NCI-H1417 treated with DMSO at 0.1 percent for 48 hours (cell line): ENCODE measurements at places on chromosomes 13 and 19.

DNA sequence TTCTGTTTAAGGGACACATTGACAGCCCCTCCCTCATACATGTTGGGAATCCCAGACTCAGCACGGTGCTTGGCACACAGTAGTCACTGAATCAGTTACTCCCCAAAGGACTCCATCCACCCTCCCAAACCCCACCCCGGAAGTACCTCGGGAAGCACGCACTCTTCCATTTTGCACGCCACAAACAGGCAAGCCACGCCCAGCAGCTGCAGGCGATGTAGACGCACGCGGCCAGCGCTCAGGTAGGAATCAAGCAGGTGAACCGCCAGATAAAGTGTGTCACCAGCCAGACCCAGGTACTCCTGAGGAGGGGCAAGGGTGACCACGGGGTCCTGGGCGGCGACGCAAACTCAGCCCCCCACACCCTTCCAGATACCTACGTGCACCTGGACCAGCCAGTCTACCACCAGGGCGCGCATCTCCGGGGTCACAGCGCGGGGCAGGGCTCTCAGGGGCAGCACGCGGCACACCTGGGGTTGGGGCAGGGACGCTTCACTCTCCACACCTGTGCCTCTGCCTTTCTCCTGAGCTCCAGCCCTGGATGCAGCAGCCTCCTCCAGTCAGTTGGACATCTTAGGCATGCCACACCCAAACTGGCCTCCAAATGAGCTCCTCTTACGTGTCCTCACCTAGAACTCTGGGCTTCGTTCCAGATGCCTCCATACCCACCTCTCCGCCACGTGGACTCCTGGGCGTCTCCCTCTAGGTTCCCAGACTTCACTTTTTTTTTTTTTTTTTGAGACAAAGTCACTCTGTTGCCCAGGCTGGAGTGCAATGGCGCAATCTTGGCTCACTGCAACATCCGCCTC, 1.9 kb downstream of the CCNP start:
- DNase-seq, result no peak

DNA sequence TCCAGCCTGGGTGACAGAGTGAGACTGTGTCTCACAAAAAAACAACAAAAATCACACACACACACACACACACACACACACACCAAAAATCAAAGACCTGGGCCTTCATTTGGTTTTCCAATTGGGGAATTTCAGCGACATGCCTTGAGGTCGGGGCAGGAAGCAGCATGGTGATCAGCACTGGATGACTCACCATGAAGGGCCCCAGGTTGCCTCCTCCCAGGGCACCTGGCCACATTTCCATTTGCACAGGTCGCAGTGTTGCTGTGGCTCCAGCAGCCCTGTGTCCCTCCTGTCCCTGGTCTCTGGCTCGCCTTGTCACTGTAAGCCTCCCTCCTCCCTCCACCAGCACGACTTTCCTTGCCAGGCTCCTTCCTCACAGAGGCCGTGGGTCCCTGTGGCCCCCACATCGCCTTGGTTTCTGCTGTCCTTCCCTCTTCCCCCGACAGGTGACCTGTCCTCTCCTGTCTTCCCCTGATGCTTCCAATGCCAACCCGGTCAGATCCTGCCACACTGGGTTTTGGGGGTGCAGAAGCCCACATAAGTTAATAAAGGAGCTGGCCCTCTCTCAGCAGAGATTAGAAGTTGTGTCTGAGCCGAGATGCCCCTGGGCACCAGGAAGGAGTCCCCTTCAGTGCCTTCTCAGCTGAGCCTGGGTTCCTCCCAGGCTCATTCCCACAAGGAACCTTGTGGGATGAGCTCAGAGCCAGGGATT, 66.7 kb downstream of the GPR12 start:
- DNase-seq, result no peak

DNA sequence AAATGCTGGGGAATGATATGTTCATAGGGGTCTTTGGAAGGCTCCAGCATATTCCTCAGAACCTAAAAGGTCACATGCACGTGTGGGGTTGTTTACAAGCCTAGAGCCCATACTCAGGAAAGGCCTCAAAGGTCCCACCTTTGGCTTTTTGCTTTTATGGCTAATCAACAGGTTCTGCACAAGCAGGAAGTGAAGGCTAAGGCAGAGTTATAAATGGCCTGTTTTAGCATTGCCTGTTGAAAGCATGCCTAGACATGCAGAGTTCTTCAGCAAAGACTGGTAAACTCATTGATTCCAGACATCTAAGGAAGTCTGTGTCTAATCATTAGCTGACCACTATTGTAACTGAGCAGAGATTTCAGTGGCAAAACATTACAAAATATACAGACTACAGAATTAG, 198.3 kb downstream of the KCNRG start:
- no peak for DNase-seq

DNA sequence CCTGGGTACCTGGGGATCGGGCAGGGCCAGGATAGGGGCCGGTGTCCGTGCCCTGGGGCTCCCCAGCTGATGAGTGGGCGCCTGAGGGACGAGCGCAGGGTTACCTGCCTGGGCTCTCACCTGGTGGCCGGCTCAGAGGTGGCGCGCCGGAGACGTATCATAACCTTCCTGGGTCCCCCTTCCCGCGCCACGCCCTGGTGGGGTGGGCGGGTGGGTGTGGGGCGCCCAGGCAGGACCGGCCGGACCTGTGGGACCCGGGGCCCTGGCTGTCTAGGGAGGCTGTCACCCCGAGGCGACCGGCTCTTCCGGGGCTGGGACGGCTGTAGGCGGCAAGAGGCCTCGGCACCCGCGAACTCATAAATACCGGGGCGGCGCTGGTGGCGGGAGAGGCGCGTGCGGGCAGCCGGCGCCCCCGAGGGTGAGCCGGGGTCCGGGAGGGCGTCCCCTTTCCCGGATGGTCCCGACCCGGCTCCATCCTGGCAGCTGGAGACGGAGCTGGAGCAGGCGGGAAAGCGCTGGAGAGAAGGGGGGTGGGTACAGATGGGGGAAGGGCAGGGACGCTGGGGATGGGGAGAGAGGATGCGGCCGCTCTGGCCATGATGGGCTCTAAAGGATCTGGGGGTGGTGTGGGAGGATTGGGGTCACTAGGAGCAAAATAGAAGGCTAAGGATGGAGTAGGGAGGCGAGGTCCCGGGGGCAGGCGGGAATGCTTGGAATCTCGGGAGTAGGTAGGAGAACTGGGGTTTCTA, at the start of gene ACP7:
TSS of gene ACP7 (plus strand) at position 386 of the 749 bp plus-strand sequence. CDS start 902 bp downstream, outside the sequence.
- DNase-seq, result no peak

DNA sequence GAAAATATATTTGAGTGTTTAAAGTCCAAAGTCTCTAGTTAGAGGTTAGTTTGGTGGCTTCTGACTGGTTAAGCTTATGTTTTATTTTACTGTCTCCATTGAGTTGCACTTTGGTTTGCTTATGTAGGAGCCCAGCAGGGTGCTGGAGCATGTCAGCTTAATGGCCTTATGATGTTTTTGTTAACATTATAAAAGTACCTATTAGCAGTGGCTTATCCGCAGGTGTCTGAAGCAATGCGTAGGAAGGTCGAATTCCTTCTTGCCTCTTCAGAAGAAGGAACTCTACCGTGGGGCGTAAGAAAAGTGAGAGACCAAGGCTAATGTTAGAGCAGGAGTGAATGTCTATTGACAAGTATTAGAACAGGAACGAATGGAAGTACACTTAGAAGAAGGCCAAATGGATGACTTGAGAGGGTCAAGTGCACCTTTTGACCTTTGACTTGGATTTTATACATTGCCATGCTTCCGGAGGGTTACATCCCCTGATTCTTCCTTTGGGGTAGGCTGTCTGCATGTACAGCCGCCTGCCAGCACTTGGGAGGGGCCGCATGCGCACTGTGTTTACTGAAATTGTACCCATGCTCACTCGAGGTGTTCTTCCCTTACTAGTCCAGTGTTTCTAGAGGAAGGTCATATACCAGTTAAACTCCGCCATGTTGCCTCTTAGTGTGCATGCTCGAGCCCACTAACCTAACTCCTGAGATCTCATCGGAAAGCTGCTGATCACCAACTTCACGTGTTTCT, 793.9 kb upstream of the PCDH9 start:
- DNase-seq, result no peak

GRCh38 chr19:33152176-33152575, 20.3 kb downstream of the WDR88 start:
- DNase-seq, result no peak

DNA sequence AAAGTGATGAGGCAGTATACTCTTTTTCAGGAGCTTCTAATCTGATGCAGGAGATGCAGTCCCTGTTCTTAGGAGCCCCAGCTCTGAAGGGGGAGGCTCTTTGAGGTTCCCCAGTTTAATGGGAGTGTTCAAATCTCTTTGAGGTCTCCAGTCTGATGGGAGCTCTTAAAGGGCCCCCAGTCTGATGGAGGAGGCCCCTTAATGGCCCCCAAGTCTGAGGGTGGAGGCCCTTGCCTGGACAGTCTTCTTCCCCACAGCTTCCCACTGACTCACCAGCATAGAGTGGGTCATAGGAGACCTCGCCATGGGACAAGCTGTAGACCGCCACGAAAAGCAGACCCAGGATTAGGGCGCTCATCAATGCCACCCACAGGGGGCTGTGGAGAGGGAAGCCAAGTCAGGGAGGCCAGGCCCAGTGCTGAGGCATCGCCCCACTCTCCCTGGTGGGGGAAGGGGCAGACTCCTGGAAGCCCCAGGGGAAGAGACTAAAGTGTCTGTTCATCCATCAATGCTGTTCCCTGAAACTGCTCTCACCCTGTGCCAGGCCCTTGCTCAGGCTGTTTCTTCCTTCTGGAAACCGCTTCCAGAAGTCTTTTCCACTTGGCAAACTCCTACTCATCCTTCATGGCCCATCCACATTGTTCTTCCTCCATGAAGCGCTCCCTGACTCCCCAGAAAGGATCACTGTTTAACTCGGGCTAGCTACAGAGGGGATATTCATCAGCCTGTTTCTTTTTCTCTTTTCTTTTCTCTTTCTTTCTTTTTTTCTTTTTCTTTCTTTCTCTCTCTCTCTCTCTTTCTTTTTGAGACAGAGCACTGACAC, 2.1 kb downstream of the TM6SF2 start:
- DNase-seq, result no peak

DNA sequence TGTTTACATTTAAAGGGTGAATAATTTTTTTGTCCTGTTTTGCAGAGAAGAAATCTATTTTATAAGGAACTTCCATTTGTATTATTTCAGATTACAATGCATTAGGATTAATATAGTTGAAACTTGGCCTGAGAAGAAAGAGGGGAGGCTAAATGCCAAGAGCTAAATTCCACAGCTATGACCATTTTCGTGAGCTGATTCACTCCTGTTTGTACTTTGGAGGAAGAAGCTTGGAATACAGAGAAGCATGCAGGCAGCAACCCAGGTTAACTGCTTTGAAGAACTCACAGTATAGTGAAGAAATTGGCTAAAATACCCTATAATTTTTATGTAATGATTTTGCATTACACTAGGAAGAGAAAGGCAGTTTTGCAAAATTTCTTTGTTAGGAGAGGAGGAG, 309.4 kb upstream of the KLF12 start:
- no peak for DNase-seq

- no peak for DNase-seq
These were observed 30.7 kb downstream of the HTR2A start for GRCh38 chr13:46866150-46866549.

DNA sequence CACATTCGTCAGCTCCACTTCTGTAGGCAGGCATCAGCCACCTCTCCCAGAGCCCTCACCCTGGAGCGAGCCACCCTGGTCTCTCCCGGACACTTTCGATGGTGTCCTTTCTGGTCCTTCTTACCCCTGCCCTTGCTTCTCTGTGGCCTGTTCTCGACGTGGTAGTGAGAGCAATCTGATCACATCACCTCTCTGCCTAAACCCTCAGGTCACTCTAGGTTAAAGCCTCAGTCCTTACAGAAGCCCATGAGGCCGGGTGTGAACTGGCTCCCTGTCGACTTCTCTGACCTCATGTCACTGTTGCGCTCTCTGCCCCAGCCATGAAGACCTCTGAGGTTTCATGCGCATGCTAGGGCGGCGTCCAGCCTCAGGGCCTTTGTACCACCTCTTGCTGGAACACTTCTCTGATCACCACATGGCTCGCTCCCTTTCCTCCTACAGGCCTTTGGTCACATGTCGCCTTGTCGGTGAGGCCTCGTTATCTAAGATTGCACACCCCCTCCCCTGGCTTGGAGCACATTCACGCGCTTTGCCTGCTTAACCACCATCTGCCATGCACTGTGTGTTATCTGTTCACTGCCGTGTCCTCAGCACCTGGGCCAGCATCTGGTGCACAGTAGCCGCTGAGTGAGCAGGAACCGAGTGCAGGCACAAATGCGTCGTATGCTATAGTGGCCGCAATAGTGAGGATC, 101.5 kb downstream of the DPF1 start:
- no peak for DNase-seq

DNA sequence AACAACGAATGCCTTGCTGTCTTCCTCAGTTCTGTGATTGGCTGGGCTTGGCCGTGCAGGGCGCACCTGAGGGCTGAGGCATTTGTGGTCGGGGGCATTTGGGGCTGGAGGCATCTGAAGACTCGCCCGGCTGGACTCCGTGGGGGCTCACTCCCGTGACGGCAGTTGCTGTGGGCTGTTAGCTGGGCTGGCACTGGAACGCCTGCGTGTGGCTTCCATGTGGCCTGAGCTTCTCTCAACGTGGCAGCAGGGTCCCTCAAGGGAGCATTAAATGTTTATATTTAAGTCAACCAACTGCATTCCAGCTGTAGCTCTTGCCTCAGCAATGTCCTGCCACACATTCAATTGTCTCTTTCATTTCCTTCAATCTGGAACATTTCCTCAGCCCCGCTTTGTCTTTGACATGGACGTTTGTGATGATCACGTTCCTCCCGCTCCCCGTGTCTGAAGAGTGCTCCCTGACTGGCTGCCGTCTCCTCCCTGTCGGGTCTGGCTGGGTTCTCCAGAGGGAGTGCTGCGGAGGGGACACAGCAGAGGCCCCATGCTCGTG, 21.0 kb downstream of the CCDC8 start:
- no peak for DNase-seq

DNA sequence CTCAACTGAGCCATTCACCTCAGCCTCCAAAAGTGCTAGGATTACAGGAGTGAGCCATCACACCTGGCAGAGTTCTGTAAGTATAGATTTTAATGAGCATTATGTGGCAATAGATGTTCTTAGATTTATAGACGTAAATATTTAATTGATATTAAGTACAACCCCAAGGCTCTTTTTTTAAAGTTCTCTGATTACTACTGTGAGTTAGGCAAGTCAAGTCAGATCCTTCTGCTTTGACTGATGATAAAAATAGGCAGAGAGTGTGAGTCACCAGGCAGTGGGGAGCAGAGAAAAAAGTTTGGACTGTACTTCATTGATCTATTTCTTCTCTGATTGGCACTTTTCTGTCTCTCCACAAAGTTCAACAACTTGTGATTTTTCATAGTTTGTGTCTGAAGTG, 1379.9 kb downstream of the UQCRFS1 start:
- DNase-seq, result no peak

DNA sequence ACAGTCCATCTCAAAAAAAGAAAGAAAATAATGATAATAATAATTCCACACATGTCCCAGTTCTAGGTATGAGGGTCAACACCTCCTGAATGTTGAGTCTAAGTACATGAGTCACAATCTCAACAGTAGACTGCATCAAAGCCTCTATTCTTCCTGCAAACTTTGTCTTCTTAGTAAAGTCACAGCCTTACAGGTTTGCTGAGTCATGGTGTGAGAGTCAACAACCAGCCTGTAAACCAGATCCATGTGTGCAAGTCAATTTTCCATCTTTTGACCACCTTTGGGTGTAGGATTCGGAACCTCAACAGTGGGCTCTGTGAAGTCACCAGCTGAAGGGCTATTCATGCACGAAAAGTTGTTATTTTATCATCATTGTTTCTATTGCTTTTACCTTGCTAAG, 25.7 kb upstream of the ZNF729 start:
- DNase-seq, result no peak

- DNase-seq, result no peak
These were observed 471.4 kb downstream of the MYO16 start for GRCh38 chr13:109100705-109101304.
